ENCODE measurements at places on chromosomes 7 and 10.

- no peak for DNase-seq
Observed at GRCh38 chr10:53033396-53033795, 260.8 kb upstream of the MBL2 start.

GRCh38 chr10:48659790-48660189 lies 24.9 kb upstream of the WDFY4 start:
- DNase-seq: no peak

DNA sequence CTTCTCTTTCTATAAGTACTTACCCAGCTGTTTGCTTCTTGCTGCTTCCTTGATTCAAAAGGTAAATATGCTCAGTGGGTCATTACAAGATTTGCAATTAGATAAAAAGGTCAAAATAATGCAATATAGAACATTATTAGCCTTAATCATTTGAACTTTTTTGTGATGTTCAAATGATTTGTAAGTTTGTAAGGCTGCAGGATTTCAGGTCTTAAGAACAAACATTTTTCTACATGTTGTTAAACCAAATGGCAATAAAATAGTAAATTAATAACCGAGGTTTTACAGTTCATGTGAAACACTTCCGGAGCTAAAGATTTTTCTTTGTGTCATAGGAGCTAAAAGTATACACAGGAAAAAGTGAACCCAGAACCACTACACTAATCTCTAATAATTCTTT lies 16.2 kb upstream of the SCIN start:
- no peak for DNase-seq

DNA sequence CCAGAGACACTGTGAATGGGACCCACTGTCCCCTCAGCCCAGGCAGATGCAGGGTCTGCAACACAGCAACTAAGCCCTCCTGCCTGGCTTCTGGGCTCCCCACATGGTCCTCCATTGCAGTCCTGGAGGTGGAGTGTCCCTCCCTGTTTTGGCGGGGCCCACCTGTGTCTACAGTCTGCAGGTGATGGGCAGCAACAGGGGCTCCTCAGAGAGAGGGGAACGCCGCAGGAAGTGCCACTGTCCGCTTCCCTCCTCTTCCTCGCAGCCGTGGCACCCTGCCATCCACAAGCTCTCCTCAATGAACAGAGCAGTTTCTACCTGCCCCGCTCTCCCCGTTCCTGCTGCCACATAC lies 9.3 kb downstream of the CAMK2G start:
- DNase-seq: no peak

- DNase-seq: no peak
Observed at GRCh38 chr10:50561266-50561665, 62.5 kb downstream of the SGMS1 start.

DNA sequence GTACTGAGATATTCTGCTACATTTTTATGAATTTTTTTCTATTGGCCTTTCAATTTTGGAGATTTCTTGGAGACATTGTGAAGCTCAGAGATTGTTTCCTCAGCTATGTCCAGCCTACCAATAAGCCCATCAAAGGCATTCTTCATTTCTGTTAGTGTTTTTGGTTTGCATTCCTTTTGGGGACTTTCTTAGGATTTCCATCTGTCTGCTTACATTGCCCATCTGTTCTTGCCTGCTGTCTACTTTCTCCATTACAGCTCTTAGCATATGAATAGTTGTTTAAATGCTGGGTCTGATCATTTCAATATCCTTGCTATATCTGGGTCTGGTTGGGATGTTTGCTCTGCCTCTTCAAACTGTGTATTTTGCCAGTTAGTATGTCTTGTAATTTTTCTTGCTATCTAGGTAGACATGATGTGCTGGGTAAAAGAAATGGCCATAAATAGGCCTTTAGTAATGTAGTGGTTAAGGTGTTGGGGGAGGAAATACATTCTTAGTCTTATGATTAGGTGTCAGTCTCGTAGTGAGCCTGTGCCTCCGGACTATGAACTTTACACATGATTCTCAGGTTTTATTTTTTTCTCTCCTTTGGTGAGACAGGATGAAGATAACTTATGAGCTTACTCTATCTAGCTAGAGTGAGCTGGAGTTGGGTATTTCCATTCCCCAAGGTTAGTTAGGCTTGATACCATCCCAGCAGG lies 32.6 kb upstream of the NME8 start:
- no peak for DNase-seq

DNA sequence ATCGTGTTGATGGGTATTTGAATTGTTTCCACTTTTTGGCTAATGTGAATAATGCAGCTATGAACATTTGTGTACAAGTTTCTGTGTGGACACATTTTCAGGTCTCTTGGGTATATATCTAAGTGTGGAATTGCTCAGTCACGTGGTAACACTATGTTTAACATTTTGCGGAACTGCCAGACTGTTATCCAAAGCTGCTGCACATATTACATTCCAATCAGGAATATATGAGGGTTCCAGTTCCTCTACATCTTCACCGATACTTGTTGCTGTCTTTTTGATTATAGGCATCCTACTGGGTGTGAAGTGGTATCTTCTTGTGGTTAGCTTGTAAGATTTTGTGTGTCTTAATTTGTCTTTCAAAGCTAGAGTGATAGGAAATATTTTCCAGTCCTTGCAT lies 6.8 kb downstream of the PTPN12 start:
- DNase-seq: no peak

GRCh38 chr10:49653273-49653929 lies 26.1 kb upstream of the C10orf53 start:
- DNase-seq: no peak

GRCh38 chr10:88234297-88234696 lies 348.8 kb downstream of the RNLS start:
- no peak for DNase-seq

- no peak for DNase-seq
Observed at GRCh38 chr7:157657741-157658740, 321.2 kb downstream of the DNAJB6 start.

GRCh38 chr7:142636751-142637150 lies 112.5 kb upstream of the PRSS1 start:
- no peak for DNase-seq

DNA sequence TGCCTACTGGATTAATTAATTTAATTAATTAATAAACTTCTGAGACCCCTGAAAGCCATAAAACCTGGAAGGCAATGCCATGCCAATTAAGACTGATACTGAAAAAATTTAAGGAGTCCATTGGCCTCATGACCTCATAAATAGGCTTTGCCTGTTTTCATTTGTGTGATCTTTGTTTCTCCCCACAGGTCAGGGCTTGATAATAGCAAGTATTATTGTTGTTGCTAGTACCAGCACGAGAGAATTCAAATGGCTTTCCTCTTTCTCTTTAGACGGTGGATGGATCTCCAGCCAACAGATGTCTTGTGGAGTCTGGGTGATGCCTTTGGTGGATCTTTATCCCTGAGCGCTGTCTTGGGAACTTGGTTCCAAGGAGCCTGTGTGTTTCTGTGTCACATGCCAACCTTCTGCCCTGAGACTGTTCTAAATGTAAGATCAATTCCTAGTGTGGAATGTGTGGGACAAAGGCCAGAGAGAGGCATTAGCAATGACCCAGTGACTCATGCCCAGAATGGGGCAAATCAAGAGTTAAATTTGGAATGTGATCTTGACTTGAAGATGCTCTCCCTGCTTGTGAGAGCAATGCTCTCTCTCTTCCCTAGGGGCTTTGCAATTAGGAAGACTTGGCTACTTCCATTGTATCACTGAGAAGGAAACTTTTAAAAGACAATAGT lies 17.7 kb downstream of the ACSM6 start:
- no peak for DNase-seq

DNA sequence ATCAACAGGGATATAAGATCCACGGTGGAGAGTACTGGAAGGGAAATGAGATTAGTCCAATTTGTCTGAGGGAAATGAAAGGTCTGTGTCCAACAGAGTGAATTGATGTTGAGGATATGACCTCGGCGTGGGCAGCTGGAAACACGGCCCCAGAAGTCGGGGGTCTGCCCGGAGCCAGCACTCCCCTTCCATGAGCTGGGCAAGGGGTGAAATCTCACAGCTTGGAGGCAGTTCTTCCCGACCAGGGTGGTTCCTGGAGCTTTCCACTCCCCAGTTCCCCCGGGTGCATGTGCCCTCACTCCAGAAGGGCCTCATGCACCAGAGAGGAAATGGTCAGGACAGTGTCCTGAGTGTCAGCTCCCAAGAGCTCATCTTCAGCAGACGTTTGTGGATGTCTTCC lies 264.7 kb upstream of the PPP2R2D start:
- no peak for DNase-seq

GRCh38 chr7:141610671-141611070 lies 59.5 kb downstream of the AGK start:
- DNase-seq: no peak

GRCh38 chr7:66950763-66951162 lies 29.7 kb downstream of the TMEM248 start:
- DNase-seq: peak; percentile 67

DNA sequence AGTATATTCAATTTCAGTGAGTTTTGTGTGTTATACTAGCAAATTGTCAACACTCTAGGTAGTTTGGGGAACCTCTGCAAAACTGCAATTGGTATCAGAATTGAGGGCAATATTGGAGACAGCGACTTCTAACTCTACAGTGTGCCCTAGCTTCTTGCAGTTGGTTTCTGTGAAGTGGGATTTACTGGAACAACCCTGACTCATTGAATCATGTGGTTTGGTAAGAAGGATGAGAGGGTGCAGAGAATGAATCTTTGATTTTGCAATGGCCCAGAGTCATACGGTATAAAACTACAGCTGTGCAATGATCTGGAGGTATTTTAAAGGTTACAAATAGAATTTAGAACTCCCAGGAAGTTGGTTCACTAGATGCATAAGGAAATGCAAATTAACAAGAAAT lies 129.1 kb upstream of the PPP1R3A start:
- DNase-seq: no peak

DNA sequence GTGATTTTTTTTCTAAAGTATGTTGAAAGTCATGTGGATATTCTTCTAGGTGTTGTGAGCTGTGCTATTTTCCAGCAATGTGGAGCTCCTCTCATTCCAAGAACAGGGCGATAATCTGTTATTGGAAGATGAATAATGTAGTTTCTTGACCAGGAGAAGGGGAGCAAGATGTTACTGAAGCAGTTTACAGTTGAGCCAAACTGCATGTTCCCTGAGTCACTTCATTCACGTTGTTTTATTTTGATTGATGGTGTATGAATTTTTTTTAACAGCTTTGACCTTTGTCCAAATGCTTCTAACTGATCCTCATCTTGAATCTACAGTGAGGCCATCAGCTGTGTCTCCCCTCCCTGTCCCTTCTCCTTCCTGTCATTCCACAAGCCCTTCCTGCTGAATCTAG lies 277.1 kb upstream of the KLF6 start:
- DNase-seq: no peak

- DNase-seq: no peak
Observed at GRCh38 chr10:33066558-33067236, 108.7 kb upstream of the ITGB1 start.

- DNase-seq: no peak
Observed at GRCh38 chr10:114486938-114487814, 82.9 kb upstream of the AFAP1L2 start.

GRCh38 chr7:155794196-155794595 lies 18.1 kb downstream of the SHH start:
- no peak for DNase-seq

DNA sequence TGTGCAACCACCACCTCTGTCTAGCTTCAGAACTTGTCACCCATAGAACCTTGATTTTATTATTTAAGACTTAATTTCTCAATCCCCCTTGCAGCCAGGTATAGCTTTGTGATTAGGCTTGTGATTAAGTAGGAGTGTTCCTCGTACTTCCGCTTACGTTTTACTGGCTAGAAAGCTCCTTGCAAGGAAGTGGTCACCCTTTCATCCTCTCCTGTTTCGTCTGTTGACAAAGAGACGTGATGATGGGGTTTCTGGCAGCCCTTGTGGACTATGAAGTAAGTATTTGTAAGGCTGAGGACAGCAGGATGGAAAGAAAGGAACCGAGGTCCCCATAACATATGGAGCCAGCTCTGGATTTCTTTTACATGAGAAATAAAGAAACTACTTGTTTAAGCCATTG lies 86.5 kb upstream of the KDM7A start:
- DNase-seq: no peak

DNA sequence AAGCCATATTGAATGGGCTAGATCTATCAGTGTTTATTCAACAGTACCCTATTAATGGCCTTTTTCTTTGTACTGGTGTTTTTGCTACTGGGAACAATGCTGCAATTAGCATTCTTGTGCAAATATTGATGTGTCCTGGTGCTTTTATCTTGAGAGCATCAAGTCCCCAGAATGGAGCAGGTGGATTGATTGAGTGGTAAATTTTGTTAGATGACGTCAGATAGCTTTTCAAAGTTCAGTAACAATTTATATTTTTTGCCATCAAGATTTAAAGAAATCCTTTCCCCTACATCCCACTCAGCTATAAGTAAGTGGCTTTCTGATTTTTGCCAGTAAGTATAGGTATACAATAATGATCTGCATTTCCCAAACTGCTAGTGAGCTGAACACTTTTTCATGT lies 63.4 kb upstream of the SYPL1 start:
- DNase-seq: no peak

- no peak for DNase-seq
Observed at GRCh38 chr7:129134356-129134987, 10.0 kb upstream of the TSPAN33 start.

DNA sequence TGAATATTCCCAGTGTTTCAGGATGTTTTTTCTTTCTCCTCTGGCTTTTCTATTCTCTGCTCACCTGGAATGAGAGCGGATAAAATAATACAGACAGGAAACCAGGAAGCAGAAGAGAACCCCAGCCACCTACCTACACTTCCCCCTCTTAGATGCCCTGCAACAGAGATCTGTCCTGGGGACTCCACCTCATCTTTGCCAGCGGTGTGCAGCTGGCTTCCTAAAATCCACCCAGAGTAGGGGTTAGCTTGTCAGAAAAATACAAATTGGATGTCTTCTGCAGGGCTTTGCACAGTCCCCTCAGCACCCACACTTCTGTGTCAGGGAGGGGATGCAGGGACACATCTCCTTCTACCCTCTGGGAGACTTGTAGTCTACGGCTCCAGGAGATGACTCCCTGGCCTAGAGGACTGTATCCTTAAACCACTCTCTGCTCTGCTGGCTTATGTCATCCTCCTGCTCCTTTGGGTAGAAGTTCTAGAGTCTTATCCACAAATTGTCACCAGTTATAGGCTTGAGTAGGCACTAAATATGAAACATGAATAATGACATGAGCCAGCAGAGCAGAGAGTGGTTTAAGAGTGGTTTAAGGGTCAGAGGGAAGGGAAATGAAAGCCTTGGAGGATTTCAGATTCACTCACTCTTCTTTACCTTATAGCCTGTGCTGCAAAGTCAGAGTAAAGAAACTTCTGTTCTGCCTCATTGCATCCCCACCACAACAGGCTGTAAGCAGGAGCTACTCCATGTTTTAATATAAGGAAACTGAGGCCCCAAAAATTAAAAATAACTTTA lies 749.4 kb downstream of the AUTS2 start:
- DNase-seq: no peak

GRCh38 chr7:41809940-41810576 lies 107.2 kb upstream of the INHBA start:
- no peak for DNase-seq

Data from head of caudate nucleus (tissue), 42 donors.